ENCODE measurements at places on chromosomes 11 and 22.

- DNase-seq = no peak
These were observed 116.7 kb downstream of the MN1 start for GRCh38 chr22:27684901-27685300.

DNA sequence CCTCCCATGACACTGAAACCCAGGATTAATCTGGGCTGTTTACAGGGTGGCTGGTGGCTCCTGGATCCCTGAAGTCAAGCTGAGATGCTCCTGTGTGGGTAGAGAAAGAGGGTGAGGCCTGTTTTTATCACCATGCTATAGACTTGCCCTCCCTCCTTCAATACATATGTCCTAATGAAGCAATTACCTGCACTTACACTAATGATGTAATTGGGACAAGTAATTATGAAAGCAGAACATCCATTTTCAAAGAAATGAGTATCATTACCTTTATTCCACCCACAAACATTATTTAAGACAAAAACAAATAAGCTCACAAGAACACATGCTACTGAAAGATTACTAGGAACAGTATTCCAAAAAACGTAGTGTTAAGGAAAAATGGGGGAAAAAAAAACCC lies 64.3 kb upstream of the CHRM4 start:
- DNase-seq = no peak

- no peak for DNase-seq
These were observed 1095.5 kb upstream of the CCDC90B start for GRCh38 chr11:84381666-84382065.

GRCh38 chr11:62830904-62831519 lies 839 bp downstream of the STX5 start:
- DNase-seq = peak; percentile 73

DNA sequence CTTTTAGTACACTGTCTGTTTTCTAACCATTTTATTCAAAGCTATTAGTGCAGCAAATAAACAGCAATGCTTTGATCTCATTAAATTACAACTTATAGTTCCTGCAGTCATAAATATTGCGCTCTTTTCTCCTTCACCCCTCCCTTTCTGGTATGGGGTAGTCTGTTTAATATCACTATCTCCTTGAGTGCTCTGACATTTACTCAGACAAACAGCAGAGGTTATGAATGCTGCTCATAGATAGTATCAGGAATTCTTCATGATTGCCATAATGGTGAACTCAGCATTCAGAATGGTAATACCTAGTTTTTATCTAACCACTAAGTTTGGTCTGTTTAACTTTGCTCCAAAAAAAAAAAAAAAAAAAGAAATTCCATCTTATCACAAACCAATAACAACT lies 87.4 kb downstream of the EIF3M start:
- no peak for DNase-seq

DNA sequence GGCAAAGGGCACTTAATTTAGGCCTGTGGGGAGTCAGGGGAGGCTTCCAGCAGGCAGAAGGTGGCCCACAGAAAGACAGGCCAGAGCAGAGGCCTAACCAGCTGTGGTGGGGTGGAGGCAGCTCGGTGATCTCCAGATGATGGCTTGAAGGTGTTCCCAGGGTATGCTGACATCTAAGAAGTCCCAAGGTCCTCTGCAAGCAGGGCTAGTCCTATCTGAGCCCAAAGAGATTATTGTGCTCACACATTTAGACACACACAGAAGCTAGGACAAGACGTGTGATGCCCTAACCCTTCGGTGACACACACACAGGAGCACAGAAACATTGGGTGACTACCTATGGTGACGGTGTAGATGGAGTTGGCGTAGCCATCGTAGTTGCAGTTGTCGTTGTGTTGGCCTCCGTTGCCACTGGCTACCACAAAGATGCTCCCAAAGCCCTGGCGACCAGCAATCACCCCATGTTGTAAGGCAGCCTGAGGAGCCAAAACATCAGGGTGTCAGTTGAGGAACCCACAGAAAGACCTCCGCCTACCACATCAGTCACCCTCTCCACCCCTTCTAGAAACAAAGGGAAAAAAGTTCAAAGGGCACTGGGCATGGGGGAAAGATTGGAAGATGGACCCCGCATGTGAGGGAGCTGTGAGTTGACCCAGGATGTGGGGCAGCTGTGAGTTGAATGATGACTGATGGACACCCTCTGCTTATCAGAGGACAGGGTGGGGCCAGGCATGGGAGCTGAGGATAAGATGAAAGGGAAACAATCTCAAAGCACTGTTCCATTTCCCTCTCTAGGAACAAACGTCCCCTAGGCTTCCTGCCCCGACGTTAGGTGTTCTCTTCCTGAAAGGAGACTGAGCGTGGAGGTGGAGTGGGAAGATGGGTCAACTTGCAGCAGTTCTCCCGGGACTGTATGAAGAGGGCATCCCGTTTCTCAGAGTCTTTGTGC lies 7.9 kb downstream of the PCSK7 start:
- DNase-seq = no peak

- no peak for DNase-seq
These were observed 4.9 kb downstream of the PPP1CA start for GRCh38 chr11:67396587-67397389.

DNA sequence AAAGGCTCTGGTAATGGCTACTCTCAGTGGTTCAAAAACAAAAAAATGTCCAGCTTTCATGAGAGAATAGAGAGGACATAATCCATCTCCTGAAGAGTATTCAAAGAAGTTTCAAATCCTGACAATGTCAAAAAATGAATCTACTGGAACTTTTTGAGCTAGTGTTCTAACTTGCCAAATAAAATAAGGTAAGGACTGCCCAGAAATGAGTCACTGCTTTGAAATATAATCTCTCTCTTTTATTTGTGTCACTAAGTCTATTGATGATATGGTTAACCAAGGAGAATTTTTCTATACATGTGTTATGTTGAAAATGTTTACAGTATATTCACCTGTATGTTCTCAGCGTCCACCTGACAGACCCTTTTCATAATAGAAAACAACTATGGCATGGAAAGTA lies 3.4 kb downstream of the GUCY1A2 start:
- no peak for DNase-seq

DNA sequence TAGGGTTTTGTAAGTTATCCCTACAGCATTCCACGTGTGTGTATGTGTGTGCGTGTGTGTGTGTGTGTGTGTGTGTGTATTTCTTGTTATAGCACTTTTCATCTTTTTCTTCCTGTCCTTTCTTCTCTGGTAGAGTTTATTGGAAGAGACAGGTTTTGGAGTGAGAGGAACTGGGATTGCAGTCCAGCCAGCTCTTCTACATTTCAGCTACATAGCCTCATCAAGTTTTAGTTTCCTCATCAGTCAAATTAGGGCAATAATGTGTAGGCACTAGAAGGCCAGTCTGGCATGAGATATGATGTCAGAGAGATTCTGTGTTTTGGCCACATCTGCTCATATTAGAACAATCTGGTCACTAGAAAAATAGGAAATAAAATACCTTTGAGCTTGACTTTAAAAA lies 1283.5 kb upstream of the TENM4 start:
- no peak for DNase-seq

GRCh38 chr11:87128372-87128771 lies 90.6 kb downstream of the TMEM135 start:
- no peak for DNase-seq

GRCh38 chr11:128548649-128549255 lies 38.6 kb downstream of the ETS1 start:
- peak; percentile 60 for DNase-seq

- no peak for DNase-seq
These were observed 15.5 kb upstream of the INSC start for GRCh38 chr11:15099267-15099666.

- DNase-seq = no peak
These were observed 1065.2 kb downstream of the JRKL start for GRCh38 chr11:97454988-97455387.

- DNase-seq = no peak
These were observed 288.5 kb downstream of the KIRREL3 start for GRCh38 chr11:126711977-126712625.

DNA sequence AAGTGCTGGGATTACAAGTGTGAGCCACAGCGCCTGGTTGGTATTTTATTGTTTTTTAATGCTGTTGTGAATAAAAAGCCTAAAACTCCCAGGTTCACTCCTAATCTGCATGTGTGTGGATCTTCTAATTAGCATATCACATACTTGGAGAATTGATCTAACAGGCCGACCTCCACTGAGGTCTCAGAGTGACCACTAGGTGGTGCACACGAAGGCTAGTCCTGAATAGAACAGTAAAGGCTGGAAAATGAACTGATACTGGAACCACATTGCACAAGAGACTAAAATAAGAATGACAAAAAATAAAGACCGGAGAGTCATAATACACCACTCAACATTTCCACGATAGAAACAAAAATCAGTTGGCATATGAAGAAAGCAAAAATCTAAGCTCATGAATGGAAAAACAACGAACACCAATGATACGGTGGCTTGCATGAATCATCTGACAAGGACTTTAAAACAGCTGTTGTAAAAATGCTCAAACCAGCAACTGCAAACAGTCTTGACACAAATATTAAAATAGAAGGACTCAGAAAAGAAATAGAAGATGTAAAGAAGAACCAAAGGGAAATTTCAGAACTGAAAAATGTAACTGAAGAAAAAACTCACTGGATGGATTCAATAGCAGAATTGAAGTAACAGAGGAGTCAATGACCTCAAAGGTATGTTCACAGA lies 19.2 kb downstream of the PIM3 start:
- DNase-seq = peak; percentile 25

- DNase-seq = peak; percentile 53
These were observed 258.9 kb downstream of the BUD13 start for GRCh38 chr11:116513894-116514293.

DNA sequence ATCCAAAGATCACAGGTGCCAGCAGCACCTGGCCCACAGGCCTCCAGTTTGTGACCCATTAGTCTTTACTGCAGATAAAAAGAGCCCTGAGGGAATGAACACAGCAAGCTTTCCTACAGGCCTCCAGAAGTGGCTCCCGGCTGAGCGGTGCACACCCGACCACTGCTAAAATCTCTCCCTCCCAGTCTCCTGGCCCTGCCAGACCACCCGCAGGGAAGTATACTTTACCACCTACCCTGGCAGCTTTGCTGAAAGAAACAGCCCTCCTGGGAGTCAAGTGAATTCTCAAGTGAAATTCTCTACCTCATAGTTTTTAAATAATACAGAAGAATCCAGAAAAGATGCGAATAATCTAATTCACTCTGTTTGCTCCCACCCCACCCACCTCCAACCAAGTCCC lies 15.4 kb upstream of the MTNR1B start:
- no peak for DNase-seq

DNA sequence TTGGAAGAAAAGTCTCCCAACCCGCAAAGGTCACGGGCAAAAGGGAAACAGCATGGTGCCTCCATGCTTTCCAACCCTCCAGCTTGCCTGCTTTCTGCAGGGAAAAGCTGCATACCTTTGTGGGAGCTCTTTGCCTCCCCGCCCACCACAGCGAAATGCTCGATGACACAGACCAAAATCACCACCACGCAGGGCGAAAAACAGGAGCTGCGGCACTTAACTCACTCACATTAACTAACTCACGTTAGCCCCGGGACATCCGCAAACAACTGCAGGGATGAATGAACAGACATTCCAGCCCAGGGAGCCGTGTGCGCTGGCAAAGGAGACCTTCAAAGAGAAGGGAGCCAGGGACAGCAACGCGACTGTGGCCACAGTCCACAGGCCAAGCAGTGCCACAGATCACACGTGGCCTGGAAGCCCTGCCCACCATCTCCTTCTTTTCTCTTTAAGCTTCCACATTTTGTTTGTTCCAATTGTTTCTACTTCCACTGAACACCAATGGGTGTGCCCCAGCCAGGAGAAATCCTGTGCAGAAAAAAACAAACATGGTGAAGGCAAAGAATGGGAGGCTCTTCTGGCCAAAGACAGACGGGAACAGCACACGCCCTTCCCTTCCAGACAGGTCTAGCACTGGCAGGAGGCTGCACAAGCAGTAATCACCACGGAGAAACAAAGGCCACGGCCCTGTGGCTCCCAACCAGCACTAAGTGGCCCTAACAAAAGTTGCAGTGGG lies 39.3 kb downstream of the DUSP8 start:
- no peak for DNase-seq

GRCh38 chr11:28447226-28447625 lies 339.0 kb downstream of the METTL15 start:
- no peak for DNase-seq

DNA sequence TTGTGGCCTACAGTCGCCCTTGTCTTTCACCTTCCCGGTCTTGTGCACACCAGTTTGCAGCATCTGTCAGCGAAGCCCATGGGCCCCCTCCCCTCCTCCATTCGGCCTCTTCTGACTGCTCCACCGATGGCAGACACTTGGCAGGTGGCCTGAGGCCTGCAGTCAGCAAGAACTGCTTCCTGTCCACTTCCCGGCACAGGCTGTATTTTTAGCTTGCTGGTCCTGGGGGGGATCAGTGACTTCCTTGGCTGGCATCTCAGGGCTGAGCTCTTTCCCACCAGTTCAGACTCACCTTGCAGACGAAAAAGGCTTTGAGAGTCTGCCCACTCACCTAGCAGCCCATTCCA lies 106.4 kb downstream of the SYN3 start:
- DNase-seq = no peak

DNA sequence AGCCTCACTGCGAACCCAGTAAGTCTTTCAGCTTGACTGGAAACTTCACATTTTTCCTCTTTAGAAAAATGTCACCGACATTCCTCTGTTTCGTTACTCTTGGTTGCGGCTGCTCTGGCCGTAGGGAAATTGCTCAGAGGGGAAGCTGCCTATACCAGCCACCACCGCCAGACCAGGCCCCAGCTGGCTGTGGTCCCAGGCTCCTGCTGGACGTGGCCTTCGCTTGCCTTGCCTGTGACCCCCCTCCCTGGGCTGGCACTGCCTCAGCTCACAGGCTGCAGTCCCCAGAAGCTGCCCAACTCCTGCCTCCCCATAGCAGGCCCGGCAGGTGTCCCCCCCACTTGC lies 197.8 kb downstream of the MN1 start:
- no peak for DNase-seq

DNA sequence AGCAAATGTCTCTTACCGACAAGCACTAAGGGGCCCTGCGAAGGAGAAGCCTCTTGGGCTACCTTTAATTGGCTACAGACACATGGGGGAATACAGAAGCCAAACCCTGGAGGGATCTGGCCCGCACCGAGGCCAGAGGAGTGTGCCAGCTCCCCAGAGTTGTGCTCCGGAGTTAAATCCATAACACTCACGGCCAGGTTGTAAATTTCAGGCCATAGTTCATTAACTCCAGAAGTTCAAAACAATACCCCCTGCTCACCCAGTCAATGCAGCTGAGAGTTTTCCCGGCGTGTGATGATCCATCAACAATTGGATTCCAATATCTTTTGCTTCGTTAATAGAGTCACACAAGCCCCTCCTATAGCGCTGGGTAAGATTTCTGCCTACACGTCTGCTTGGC lies 371.5 kb downstream of the NXPE2 start:
- DNase-seq = no peak

GRCh38 chr11:81963018-81963417 lies 770.6 kb downstream of the FAM181B start:
- DNase-seq = no peak
